Activated T-helper 1 cell treated with Interleukin-2 at 50 U/mL for 16 hours (primary cell): ENCODE measurements at places on chromosomes 7 and 10.
A peak's percentile ranks its signal among the peaks of the same experiment; 100 is the strongest.

- no peak for DNase-seq
Observed at GRCh38 chr7:42548816-42549611, 312.0 kb upstream of the GLI3 start.

GRCh38 chr7:132108563-132108962, 467.7 kb downstream of the PLXNA4 start:
- no peak for DNase-seq

DNA sequence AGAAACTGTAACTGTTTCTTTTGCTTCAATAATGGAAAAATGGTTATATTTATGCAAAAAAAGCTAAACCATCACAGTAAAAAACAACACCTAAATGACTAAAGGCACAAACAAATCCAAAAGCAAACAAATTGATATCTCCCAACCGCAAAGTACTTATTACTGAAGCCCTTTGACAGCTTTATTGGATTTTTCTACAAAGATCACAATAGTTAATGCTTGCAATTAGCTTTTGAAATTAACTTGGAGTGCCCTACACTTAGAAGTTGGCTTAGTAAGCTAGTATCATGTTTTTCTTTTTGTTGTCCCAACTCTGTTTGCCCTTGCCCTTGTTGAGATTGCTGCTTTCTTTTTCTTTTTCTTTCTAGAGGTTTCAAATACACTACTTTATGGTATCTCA, 257.5 kb downstream of the INHBA start:
- DNase-seq = no peak

- DNase-seq = no peak
Observed at GRCh38 chr7:138570715-138571114, 110.7 kb downstream of the TRIM24 start.

DNA sequence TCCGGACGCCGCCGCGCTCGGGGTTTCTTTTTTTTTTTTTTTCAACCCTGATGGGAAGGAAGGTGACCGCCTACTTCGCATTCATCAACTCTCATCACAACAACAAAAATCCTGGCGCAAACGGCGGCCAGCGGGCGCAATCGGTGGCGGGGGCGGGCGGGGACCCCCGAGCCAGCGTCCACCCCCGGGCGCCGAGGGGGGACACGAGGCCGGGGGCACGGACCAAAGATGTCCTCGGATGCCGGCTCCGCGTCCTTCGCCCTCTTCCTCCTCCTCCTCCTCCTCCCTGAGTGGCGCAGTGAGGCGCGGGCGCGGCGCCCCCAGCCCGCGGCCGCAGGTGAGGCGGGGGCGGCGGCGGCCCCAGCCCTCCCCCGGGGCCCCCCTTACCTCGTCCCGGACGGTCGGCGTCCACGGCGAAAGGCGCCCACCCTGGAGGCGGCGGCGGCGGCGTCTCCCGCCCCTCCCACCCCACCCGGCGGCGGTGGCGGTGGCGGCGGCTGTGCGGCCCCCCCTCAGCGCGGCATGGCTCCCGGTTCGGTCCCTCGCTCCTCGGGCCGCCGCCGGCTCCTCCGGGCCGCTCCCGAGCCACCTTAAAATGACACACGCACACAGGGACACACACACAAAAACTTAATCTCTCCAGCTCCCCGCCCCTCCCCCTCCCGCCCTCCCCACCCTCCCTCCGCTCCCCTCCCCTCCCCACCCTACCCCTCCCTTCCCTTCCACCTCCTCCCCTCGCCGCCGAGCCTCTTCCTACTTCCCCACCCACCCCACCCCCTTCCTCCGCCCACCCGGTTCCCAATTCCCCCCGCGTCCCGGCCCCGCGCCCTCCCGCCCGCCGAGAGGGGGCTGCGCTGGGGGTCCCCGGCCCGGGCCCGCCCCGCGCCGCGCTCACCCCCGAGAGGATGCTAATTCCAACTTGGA, at the start of gene CTBP2:
Gene CTBP2 (minus strand): TSS at position 632 of the 924 bp plus-strand sequence.
- no peak for DNase-seq

DNA sequence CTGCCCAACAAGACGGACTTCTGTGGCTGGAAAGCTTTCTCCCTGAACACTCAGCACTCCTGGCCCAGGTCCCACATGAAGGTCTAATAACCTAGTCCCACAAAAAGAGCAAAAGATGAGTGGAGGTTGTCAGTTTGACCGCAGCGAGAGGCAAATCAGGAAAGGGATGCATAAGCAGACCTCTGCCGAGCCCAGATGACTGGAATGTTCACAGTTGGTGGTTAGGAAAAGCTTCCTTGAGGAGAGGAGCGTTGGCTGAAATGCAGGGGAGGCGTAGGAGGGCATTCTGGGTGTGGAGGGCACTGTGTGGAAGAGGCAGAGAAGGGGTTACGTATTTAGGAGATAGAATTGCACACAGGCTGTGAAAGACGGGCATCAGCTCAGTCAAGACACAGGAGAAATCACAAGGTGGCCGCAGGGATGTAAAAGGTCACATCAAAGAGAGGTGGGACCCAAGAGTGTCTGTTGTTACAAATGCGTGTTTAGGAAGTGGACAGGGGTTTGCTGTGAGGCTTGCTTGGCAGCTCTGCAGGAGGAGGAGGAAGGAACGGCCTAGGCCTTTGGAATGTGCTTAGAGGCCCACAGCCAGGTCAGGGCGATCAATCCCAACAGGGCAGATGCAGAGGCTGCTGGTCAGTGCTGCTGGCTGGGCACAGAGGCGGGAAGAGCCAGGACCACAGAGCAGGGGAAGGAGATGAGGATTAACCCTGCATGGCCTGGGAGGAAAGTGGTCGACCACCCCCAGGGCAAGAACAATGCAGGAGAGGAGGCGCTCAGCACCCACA, 133.5 kb downstream of the VIPR2 start:
- DNase-seq = no peak

GRCh38 chr7:151235091-151235787, 3.0 kb downstream of the CHPF2 start:
- no peak for DNase-seq

GRCh38 chr7:114852293-114852692, 69.6 kb upstream of the MDFIC start:
- no peak for DNase-seq

DNA sequence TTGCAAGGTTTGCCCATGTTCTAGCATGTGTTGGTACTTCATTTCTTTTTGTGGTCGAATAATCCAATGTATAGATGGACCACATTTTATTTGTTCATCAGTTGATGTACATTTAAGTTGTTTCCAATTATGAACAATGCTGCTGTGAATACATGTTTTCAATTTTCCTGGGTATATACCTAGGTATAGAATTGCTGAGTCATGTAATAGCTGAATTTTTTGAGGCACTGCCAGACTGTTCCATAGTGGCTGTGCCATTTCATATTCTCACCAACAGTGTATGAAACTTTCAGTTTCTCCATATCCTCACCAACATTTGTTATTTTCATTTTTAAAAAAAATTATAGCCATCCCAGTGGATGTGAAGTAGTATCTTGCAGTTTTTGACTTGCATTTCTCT, 90.5 kb downstream of the EZH2 start:
- DNase-seq = no peak

DNA sequence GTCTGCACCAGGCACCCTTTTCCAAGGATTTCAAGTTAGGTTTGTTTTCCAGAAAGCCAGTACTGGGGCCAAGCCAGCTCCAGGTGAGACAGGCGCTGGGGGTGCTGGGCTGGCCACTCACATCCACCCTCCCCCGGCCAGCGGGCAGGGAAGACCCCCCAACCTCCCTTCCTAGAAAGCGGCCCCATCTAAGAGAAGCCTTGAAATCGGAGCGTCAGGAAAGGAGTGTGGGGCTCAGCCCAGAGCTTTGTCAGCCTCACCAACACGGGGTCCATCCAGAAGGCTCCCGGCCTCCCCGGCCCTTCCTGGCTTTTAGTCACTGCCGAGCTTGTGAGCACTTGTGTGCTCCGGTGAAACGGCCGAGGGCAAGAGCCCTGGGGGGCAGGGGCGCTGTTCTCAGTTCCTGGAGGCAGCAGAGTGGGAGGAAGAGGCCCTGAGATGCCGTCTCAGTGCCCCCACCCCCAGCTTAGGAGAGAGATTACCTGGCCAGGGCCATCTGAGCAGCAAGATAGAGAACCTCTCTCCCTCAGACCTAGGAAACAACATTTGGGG, 39.6 kb downstream of the PDGFA start:
- DNase-seq = no peak

GRCh38 chr7:458511-459245, 61.0 kb downstream of the PDGFA start:
- DNase-seq = no peak

DNA sequence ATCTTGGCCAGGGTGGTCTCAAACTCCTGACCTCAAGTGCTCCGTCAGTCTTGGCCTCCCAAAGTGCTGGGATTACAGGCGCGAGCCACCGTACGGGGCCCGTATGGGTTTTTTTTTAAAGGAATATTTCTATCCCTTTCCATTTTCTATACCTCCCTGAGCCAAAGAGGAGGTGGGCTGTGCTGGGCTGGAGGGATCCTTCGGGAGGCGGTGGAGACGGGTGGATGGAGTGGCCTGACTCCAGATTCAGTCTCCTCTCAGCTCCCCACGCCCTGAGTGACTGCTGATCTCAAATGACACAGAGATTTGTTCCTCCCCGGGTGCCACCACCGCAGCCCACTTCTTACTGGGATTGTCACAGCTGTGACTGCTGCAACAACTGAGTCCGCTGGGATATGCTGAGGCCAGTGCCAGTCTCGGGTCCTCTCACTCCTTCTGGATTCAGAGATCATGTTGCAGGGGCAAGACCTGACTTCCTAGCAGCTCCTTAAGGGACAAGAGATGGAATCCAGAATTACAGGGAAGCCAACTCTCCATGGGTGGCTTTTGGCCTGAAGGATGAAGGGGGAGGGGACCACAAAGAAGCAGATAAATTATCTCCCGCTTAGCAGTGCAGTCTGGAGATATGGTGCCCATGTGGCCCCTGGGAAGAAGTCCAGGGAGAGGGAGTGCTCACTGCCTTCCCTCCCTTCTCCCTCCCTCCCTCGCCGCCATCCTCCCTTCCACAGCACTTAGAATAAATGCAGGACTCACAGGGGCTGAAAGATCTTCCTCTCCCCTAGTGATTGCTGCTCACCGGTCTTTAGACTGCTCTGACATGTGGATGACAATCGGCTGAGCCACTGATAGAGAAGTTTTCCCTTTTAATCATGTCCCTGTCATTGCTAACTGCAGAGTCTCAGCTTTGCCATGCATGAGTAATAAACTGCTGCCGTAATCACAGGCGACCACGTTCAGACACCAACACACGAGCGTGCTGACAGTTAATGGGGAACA, 14.3 kb downstream of the GALNT17 start:
- no peak for DNase-seq

- no peak for DNase-seq
Observed at GRCh38 chr10:84065804-84066601, 73.3 kb upstream of the GHITM start.

- peak; percentile 39 for DNase-seq
Observed at GRCh38 chr10:47311193-47311931, 10.9 kb upstream of the GDF2 start.

- no peak for DNase-seq
Observed at GRCh38 chr10:96642973-96643372, 56.2 kb upstream of the TM9SF3 start.
